ENCODE measurements at places on chromosomes 2 and 18.

GRCh38 chr2:11073776-11074175 is 81.5 kb upstream of the SLC66A3 start:
- DNase-seq: no peak

DNA sequence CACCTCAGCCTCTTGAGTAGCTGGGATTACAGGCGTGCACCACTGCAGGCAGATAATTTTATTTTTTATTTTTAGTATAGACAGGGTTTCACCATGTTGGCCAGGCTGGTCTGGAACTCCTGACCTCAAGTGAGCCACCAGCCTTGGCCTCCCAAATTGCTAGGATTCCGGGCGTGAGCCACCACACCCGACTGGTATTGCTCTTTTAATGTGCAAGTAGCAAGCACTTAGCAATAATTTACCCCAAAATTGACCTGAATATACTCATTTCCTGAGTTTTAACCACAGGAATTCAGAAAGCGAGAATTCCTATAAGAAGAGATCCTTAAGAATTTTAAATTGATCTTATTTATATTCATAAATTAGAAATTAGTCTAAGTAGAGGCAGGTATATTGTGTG is 169.1 kb downstream of the CDH2 start:
- no peak for DNase-seq

- no peak for DNase-seq
These were observed 337.9 kb upstream of the ACVR2A start for GRCh38 chr2:147506889-147507288.

DNA sequence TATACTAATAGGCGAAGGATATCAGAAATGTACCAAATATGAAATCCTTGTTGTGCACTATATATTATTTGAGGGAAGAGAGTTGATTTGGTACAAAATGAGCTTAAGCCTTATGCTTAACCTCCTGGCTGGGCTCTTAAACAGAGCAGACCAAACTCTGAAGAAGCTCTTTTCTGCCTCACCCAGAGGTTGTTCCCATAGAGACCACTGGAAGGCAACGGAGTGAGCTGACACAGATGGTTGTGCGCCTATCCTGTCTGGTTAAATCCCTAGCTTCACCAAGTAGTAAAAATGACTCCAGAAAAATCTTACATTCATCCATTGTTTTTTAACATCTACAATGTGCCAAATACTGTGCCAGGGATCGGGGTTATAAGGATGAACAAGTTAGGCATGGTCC is 55.9 kb upstream of the NOL4 start:
- no peak for DNase-seq

DNA sequence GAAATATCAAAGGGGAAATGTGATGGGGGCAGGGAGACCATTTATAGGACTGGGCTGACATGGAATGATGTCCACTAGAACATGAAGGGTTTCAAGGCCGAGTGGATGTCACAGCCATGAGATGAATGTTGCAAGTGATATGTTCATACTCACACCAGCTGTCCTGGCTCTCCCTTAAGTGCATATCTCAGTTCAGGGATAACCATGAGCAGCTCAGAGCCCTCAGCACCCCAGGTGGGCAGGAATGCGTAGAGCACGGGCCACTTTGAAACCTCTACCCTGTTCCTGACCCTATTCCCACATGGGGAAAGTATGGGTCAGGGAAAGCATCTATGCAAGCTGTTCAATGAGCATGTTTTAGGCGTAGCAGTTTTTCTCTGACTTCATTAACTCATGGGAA is 12.4 kb upstream of the EML4 start:
- DNase-seq: no peak

DNA sequence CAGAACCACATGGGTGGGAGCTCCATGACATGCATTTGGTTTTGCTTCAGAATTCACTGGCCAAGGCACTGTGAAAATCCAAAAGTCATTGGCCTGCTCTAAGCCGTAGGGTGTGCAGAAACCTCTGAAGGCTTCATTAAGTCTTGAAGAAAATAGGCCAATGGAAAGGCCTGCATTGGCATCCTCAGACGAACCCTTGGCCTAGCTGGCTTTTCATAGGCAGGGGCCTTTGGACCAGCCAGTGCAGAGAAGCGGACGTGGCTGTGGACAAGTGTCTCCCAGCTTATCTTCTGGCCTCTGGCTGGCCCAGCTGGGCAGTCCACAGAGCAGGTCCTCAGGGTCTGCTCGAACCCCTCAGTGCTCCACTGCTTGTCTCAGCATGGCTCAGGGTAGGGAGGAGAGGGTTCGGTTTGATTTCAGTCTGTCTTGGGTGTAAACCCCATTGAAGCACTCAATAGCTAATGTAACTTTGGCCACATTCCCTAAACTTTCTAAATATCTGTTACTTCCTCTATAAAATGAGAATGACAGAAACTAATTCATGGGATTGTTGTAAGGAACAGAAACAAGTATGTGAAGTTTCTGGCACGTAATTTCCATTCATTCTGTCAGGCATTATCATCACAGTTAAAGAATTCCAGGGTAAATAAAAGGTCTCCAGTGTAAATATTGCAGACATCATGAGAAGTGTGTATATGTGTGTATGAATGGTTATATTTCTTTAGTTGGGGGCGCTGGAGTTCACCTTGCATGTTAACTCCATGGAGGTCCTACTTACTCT is 125.5 kb downstream of the TFCP2L1 start:
- DNase-seq: no peak

- no peak for DNase-seq
These were observed 42.4 kb upstream of the SLC1A4 start for GRCh38 chr2:64946769-64947247.

- DNase-seq: no peak
These were observed 54.8 kb downstream of the GBX2 start for GRCh38 chr2:236113425-236113824.

DNA sequence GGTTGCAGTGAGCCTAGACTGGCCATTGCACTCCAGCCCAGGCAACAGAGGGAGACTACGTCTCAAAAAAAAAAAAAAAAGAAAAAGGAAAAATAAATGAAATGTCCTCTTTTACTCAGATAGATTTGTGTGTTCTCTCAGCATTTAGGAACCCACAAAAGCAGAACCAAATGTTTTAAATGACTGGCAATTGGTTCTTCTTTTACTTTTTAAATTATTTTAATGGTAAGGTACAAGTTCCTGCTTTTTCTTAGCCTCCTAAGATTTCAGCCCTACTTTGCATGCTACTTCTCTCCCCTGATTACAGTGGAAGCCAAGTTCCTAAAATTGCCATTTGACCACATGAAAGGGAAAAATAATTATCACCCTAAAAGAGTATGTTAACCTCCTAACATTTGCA is 23.5 kb downstream of the SRSF7 start:
- no peak for DNase-seq

- no peak for DNase-seq
These were observed 130.1 kb downstream of the GCA start for GRCh38 chr2:162473986-162474385.

DNA sequence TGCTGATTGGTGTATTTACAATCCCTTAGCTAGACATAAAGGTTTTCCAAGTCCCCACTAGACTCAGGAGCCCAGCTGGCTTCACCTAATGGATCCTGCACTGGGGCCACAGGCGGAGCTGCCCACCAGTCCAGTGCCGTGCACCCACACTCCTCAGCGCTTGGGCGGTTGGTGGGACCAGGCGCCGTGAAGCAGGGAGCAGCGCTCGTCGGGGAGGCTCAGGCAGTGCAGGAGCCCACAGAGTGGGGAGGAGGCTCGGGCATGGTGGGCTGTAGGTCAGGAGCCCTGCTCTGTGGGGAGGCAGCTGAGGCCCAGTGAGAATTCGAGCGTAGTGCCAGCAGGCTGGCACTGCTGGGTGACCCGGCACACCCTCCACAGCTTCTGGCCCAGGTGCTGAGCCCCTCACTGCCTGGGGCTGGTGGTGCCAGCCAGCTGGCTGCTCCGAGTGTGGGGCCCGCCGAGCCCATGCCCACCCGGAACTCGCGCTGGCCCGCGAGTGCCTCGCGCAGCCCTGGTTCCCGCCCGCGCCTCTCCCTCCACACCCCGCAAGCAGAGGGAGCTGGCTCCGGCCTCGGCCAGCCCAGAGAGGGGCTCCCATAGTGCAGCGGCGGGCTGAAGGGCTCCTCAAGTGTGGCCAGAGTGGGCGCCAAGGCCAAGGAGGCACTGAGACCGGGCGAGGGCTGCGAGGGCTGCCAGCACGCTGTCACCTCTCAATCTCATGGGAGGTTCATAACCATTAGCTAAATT is 475.6 kb upstream of the DCC start:
- no peak for DNase-seq

GRCh38 chr2:124683536-124684428 is 658.7 kb downstream of the CNTNAP5 start:
- DNase-seq: no peak

DNA sequence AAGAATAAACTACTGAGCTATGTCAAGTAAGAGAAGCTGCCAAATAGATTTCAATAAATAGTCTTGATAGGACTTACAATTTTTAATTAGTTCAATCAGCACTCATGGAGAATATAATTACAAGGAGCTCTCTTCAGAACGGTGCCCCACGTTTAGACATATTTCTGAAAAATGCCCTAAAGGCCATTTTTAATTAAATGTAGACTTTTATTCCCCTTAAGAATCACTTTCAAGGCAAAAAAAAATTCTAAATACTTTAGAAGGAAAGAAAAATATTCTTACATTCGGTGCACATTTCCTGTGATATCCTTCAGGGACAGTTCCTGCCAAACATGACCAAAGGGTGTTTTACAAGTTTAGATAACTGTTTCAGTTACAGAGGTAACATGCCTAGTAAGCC is 202.5 kb upstream of the CDH7 start:
- no peak for DNase-seq

GRCh38 chr2:22626621-22627020 is 758.4 kb upstream of the KLHL29 start:
- no peak for DNase-seq

DNA sequence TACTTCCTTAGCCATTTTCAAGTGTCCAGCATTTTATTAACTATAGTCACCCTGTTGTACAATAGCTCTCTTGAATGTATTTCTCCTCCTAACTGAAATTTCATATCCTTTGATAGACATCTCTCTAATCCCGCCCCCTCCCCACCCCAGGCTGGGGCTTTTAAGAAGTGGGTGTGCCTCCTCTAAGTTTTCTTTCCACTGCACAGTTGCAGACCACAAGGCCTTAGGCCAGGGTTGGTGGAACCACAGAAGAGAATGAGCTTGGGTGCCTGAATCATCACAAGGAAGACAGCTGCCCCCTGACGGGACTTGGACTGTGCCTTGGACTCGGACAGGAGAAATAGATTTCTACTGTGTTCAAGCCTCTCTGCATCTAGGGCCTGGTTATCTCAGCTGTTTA is 193.4 kb downstream of the HAUS1 start:
- DNase-seq: no peak

GRCh38 chr2:41482659-41483058 is 565.2 kb upstream of the PKDCC start:
- DNase-seq: no peak

DNA sequence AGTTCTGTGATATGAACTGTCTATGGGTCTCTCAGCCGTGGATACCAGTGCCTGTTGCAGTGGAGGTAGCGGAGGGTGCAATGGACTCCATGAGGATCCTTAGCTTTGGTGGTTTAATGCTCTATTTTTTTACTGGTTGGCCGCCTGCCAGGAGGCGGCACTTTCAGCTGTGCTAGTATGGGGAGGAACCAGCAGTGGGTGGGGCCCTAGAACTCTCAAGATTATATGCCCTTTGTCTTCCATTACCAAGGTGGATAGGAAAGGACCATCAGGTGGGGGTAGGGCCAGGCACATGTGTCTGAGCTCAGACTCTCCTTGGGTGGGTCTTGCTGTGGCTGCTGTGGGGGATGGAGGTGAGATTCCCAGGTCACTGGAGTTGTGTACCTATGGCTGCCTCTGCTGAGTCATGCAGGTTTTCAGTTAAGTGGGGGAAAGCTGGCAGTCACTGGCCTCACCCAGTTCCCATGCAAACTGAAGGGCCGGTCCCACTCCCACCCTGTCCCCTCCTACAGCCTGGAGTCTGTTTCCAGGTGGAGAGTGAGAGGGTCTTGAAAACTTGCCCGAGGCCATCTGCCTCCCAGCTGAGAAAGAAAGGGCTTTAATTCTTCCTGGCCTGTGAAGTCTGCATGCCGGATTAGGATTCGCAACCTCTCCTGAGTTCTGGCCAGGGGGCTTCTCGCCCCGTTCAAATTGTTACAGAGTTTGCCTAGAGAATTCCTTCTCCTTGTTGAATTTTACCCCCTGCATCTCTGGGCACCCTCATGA is 14.5 kb downstream of the KCNS3 start:
- DNase-seq: no peak

All from activated T-helper 9 cell treated with anti-CD3 and anti-CD28 coated beads, Interleukin-2, amount 50 U/mL, for 16 hours (primary cell).